Immature natural killer cell (primary cell): ENCODE measurements at places on chromosomes 13 and 19.

GRCh38 chr13:90455823-90456222, 891.7 kb upstream of the MIR17HG start:
- DNase-seq, result no peak

- no peak for DNase-seq
These were observed 18.7 kb upstream of the EID2 start for GRCh38 chr19:39558624-39559117.

DNA sequence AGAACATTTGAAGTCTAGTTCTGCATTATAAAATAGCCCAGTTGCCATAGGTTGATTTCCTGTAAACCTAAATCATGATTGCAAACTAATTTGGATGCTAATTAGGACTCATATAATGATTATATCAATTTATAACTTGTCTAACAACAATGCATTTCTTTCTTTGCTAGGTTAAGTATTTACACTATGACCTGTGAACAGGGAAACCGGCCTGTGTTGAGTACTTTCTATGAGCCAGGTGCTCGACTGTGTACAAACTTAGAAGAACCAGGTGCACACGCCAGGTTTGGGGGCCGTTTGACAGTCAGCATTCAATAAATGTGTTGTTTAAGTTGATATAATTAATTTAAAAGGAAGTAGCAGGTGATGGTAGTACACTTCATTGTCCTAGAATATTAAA, 203.1 kb downstream of the TM9SF2 start:
- DNase-seq, result no peak

GRCh38 chr13:111005808-111006505, 91.1 kb upstream of the ANKRD10 start:
- no peak for DNase-seq

GRCh38 chr19:48290771-48291488, 21.0 kb downstream of the ZNF114 start:
- peak; percentile 53 for DNase-seq

GRCh38 chr19:41606215-41606837, 20.5 kb downstream of the CEACAM4 start:
- DNase-seq, result no peak

- DNase-seq, result peak; percentile 44
These were observed 42.0 kb upstream of the NFIC start for GRCh38 chr19:3324405-3324856.

- DNase-seq, result no peak
These were observed 70.4 kb downstream of the ZMYM2 start for GRCh38 chr13:20028953-20029352.

DNA sequence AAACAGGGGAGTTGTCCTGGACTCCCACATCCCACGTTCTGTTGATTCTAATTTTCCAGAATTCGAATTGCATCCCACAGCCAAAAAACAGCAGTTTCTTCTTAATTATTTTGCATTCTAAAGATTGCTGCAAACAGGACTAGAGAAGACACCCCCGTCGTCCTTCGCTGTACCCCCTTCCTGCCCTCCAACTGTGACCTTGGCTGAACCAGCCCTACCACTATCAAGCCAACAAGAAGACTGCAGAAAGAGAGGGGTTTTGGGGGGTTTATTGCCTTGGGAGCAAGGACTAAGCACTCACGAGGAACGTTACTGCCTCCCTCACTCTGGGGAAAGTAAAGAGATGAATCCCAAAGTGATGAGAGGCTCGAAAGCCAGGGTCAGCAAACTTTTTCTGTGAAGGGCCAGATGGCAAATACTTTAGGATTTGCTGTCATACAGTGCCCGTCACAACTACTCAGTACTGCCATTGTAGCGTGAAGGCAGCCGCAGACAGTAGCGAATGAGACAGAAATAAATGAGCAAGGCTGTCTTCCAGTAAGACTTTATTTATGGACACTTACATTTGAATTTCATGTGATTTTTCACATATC, 32.5 kb upstream of the KATNAL1 start:
- no peak for DNase-seq

DNA sequence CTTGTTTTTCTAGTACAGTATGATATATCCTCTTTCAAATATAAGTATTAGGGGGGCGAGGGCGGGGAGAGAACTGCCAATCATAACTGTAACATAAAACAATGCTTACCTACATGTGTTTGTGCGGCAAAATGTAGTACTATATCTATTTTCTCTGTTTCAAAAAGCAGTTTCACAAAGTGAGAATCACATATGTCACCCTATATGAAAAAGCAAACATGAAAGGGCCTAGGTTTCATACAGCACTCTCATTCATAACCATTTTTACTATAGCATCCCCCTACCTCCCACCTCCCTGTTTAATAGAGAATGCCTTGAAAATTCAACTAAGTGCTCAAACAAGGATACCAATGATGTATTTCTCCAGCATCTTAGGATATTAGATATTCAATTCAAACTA, 5.2 kb downstream of the TGDS start:
- no peak for DNase-seq

DNA sequence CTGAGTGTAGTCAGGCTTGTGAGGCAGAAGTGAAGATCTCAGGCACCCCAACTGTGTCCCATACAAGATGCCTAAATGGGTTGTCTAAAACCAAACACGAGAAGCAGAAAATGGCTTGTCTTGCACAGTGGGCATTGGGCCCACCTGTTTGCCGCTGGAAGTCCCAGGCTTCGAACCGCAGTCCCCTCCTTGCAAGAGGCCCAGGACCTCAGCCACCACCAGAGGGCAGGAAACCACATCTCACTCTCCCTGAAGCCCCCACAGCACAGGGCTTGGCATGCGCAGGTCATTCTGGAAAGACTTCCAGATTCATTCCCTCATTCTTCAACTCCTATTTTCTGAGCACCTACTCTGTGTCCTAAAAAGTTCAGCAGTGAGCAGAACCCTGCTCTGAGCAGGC, 973.7 kb downstream of the UQCRFS1 start:
- DNase-seq, result no peak

GRCh38 chr13:95862408-95862807, 185.5 kb downstream of the DNAJC3 start:
- DNase-seq, result no peak

DNA sequence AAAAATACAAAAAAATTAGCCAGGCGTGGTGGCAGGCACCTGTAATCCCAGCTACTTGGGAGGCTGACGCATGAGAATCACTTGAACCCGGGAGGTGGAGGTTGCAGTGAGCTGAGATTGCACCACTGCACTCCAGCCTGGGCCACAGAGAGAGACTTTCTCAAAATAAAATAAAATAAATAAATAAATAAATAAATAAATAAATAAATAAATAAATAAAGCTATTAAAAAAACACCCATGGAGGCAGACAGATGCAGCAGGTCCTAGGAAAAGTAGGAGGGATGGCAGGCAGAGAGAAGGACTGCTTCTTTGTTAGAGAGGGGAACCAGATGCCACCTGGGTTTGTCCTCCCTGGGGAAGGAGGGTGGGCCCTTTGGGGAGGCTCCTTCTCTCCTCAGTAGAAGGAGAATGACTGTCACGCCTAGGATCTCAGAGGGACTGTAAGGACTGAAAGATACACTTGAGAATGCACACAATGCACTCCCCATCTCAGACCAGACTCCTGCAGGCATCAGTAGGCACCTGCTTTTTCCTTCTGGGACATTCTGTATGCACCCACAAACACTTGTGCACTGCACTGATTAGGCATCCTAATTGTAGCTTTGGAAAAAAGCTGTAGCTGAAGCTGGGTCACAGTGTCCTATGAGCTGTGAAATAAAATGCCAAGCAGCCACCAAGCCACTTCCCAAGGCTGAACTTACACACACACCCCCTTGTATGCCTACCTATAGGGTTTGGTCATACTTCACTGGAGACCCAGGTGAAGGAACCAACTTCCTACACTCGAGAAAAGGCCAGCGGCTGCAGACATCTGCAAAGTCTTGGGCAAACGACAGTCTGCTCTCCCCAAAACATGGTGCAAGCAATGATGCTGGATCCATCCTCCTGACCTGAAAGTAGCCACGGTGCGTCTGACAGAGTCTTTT, 18.9 kb upstream of the SLC35E1 start:
- no peak for DNase-seq

DNA sequence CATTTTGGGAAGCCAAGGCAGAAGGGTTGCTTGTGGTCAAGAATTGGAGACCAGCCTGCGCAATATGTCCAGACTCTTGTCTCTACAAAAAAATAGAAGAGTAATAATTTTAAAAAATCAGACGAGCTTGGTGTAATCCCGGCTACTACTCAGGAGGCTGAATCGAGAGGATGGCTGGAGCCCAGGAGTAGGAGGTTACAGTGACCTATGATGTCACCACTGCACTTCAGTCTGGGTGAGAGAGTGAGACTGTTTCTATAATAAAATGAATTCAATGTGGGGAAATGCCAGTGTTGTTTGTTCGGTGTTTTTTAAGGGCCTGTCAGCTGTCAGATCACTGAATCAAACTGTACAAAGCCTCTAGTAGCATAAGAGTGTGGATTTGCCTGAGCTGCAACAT, 1.2 kb upstream of the FBXL3 start:
- no peak for DNase-seq

DNA sequence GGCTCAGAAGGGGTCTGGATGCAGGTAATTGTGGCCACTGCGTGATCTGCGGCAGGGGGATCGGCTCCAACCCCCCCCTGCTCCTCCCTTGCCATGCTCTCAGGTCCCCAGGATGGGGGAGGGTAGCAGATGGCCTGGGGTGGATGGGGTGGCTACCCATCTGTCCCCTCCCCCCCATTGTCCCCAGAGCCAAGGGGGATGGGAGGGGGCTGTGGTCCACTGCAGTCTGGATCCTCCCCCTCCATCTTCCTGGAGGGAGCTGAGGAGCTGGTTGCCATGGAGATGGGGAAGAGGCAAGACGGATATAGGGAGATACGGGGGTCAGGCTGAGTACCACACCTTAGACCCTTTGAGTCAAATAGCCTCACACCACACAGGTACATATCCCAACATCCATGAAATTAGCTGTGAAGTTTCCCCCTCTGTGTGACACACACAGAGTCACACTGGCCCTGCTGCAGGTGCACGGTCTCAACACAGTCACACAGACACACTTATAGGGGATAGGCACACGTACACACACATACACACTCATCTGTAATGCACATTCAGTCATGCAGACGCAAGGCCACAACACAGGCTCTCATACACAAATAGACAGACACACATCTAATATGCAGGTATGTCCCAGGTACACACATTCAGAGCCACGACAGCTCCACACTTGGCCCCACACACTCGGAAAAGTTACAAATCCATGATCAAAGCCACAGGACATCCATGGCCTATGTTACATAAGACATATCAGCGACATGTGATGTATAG, 1.8 kb upstream of the NOVA2 start:
- DNase-seq, result no peak
